ENCODE measurements at places on chromosomes 6 and 20.

GRCh38 chr6:131678442-131678841 lies 22.8 kb downstream of the OR2A4 start:
- DNase-seq = no peak

DNA sequence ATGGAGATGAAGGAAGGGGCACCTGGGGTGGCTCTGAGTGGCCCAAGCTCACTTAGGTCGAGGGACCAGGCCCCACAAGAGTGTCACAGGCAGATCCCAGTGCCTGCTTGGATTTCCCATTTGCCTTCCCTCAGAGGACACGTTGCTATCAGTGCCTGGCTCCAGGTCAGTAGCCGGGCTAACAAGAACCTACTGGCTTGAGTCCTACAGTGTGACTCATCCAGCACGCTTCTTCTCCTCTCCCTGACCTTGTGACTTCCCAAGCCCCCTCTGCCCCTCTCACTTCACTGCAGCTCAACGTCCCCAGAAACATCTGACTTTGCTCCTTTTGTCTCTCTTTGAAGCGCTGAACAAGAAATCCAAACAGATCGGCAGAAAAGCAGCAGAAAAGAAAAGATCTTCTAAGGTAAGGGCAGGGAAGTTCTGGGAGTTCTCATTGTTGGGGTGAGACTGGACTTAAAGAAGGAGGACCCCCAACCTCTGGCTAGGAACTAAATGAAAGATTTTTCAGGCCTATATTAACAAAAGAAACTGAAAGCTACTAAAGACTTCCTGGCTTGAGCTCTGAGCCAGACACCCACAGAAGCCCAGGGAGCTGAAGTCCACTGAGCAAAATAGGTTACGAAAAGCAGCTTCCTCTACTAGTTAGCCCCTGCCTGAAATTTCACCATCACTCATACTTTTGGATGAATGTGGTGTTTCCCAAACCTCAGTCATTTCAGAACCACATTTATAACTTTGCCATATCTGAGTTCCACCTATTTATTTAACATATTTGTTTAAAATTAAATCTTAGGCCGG lies 21.5 kb downstream of the ASIP start:
- no peak for DNase-seq

DNA sequence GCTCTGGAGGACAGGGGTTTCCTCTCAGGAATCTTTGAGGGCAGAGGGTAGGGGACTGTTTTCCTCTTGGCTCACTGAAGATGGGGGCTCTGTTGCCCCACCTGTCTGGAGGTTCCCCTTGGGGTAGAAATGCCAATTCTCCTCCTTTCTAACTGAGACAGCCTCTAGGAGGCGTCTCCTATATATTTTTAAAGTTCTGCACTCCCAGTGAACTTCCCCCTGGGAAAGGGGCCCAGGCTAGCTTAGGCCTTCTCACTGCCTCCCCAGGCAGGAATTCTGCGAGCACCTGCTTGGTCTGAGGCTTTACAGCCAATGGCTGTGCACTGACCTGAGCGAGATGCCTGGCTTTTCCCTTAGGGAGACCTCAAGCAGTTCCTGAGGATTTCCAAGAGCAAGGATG lies 24.8 kb upstream of the SRF start:
- DNase-seq = no peak

DNA sequence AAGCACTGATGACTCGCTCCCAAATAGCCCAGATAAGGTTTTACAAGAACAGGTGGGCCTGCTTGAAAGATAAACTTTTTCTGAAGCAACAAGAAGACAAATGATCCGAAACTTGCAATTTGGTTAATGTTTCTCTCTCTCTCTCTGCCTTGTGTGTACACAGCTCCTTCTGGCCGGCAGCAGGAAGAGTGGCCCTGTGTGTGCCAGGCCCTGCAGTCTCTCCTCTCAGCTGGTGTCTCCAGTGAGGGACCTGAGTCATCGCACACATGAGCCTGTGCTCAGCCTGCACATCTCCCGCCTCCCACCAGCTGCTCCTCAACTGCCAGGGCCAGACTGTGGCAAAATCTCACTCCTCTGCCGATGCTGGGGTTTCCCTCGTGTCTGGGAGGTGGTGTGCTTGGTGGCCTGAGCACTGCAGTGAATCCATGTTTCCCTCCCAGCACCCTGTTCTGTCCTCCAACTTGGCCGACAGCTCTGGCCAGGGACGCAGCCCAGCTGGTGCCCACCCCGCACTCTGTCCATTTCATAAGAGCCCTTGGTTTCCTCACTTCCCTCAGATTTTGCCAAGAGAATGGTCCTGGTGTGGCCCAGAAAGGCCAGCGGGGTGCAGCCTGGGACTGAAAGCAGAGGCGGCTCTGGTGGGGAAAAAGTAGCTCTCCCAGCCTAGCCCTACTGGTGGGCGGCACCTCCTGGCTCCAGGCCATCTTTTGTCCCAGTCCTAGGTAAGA lies 49.4 kb downstream of the ERMARD start:
- DNase-seq = no peak

All from activated CD8-positive, alpha-beta memory T cell treated with anti-CD3 and anti-CD28 coated beads, Interleukin-2, amount 50 U/mL, for 4 hours (primary cell).